ENCODE measurements at places on chromosomes 11 and 22.

- no peak for DNase-seq
Observed at GRCh38 chr11:126007238-126007637, 55.4 kb downstream of the CDON start.

- no peak for DNase-seq
Observed at GRCh38 chr22:37599153-37599552, 9.5 kb upstream of the GGA1 start.

- no peak for DNase-seq
Observed at GRCh38 chr22:35918456-35918855, 110.2 kb downstream of the RBFOX2 start.

- no peak for DNase-seq
Observed at GRCh38 chr11:108561535-108561991, 32.0 kb downstream of the EXPH5 start.

GRCh38 chr22:40451210-40451609 lies 80.8 kb downstream of the SGSM3 start:
- no peak for DNase-seq

- DNase-seq, result no peak
Observed at GRCh38 chr11:58575377-58576020, at the start of gene LPXN. LPXN (minus strand) TSS chr11:58575856; CDS start chr11:58575772, 84 bp downstream.

- DNase-seq, result no peak
Observed at GRCh38 chr22:46052801-46053562, 76.0 kb upstream of the WNT7B start.

DNA sequence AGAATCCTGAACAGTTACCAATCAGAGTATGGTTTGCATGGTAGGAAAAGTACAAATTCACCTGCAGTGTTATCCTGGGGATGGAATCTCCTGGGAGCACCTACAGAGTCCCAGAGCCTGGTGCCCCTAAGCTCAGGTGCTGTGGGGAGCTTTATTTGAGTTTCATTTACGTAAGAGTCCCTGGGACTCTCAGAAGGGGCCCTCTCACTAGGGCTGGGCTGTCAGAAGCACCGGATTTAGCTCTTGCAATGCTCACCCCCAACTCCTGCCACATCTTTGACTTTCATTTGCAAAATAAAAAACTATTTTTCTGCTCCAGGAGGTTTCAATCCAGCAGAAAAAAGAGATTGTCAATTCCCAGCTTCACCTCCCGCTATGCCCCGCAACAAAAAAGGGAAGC lies 569.8 kb upstream of the B3GAT1 start:
- no peak for DNase-seq

GRCh38 chr22:23888615-23889401 lies 5.4 kb upstream of the MIF start:
- no peak for DNase-seq

DNA sequence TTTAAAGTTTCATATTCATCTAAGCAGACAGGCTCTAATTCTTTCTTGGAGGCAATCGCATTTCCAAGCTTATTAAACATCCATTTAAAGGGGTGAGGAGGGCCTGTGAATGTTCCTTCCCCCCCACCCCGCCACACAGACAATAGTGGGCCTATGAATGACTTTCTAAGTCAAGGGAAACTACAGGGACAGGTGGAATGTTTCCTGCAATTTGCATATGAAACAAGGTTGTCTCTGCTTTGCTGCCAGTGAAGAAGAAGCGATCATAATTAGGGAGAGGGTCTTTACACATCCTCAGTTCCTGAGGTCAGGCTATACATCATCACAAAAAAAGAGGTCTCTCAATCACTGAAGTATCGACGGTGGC lies 127.9 kb upstream of the OPCML start:
- DNase-seq, result no peak

DNA sequence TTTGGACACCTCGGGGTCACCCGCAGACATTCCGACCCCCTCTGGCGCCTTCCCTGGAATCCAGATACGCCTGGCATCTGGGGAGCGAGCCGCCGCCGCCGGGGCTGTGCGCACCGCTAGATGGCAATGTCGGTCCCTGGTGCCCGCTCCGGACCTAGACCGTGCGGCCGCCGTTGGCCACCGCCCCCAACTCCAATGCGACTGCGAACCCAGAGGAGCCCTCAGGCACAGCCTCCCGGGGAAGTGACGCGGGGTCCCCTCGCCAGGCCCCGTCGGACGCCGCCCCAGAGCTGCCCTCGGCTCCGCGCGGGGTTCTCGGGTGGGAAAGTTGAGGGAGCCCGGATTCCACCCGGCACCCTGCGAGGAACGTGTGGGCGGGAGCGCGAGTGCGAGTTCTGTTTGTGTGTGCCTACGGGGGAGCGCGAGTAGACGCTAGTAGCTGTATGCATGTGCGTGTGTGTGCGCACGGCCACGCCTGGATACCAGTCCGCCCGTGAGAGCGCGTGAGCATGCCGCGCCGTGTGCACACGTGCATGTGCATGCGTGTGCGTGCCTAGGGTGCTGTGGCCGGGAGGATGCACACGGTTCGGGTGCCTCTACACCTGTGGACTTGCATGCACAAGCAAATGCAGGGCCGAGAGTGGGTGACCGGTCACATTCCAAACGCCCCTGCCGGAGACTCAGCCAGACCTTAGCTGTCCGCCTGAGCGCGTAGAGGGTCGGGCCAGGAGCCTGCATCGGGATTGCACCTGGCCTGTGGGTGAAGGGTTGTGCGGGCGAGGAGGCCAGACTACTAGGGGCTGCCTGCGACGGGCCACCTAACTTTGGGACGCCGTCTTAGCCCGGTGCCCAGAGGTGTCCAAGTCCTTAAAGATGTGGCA lies 1.9 kb downstream of the CHRM4 start:
- DNase-seq, result peak; percentile 76

GRCh38 chr11:11230802-11231562 lies 122.1 kb downstream of the CSNK2A3 start:
- no peak for DNase-seq

DNA sequence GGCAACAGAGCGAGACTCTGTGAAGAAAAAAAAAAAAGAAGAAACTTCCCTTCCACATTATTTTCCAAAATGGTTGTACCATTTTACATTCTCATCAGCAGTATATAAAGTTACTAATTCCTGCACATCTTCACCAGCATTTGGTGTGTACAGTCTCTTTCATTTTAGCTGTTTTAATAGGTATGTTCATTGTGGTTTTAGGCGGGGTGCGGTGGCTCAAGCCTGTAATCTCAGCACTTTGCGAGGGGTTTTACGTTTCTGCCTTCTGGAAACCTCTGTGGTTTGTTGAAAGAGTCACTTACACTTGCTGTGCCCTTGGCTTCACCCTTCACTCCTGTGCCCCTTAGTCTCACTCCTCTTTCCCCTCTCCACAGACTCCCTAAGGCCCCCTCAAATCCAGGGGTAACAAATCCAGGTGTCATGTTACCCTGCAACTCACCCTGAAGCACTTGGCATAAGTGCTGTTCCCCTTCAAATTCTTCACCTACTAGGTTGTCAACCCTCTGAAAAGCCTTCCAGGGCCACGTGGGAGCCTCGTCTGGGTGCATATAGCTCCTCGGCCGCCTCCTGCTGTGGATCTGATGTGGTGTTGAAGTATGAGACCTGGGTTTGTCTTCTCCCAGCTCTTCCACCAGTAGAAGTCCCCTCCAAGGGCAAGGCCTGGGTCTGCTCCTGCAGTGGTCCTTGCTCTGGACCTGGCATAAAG lies 20.8 kb downstream of the TOB2 start:
- DNase-seq, result no peak

DNA sequence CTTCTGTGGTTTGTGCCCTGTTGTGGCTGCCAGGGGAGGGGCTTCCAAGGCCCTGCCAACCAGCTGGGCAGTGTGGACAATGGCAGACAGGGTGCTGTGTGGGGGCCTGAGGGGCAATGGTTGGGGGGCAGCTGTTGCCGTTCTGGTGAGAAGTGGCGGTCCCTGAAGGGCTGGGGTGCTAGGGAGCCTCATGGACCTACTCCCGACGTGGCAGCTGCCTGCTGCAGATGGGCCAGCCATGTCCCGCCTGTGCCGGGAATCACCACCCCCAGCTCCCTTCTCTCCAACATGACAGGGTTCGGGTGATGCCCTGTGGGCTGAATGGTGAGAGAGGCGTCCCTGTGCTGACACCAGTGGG lies 74.2 kb downstream of the KCNQ1 start:
- no peak for DNase-seq

DNA sequence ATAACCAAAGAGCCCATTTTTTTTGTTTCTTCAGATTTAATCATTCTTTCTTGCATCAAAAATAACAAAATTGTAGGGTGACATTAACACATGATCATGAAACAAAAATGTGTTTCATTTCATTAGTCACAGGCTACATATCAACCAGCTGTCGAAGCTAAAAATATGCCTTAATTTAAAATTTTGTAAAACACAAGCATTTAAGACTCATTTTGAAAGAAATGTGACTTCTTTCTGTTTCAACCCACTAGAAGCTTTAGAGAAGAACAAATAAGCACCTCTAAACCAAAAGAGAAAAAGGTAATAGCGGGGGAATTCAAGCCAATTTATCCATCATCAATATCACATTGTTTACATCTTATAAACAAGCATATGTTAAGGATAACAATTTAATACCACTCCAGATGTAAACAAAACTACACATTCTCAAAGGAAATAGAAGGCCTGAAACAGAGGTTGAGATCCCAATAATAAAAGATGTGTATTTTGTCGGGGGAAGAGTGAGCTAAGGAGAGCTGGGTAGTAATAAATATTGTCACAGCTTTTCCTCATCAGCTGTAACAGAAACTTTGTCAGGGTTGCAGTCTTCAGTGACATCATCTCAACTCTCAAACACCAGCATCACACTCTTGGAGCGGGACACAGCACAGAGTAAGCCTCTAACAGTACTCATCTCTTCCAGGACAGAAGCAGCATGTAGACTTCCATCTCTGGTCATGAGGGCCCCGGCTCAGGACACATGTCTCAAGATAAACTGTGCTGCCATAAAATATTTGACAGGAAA lies 42.0 kb downstream of the ALG9 start:
- DNase-seq, result no peak

All from T1000 (cell line).